Erythroblast (primary cell): ENCODE measurements at places on chromosomes 1 and 21.

GRCh38 chr1:187051618-187052232, 223.0 kb downstream of the PLA2G4A start:
- DNase-seq: peak; percentile 66

- no peak for DNase-seq
Observed at GRCh38 chr1:106836708-106837107, 219.8 kb upstream of the PRMT6 start.

GRCh38 chr21:25390701-25391100, 216.6 kb downstream of the MRPL39 start:
- no peak for DNase-seq

DNA sequence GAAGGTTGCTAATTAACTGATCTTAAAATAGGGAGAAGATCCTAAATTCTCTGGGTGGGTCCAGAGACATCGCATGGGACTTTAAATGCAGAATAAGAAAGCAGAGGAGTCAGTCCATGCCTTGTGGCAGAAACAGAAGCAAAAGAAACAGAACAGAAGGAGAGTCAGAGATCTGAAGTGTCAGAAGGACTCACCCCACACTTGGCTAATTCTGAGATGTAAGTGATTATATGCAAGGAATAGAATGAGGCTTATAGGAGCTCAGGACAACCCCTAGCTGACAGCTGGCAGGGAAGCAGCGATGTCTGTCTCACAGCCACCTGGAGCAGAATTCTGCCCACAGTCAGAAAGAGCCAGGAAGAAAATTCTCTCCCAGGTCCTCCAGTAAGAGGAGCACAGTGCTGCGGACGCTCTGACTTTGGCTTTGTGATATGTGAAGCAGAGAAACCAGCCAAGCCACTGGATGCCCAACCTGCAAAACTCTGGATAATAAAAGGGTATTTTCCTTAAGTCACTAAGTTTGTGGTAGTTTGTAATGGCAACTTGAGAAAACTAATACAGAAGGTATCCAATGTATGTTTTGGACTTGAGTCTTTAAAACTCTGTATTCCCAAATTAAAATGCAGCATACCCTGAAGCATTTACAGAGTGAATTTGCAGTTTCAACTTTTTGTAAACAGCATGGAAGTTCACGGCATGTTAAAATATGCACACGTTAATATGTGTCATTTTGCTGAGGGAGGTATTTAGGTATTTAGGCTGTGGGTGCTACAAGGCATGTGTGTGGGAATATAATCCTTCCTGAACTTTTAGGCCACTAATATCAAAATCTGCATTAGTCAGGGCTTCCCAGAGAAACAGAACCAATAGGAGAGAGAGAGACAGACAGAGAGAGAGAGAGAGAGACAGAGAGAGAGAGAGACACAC, 388.5 kb downstream of the PCP4 start:
- no peak for DNase-seq

- DNase-seq: peak; percentile 71
Observed at GRCh38 chr1:6785728-6786505, 663 bp downstream of the CAMTA1 start.

DNA sequence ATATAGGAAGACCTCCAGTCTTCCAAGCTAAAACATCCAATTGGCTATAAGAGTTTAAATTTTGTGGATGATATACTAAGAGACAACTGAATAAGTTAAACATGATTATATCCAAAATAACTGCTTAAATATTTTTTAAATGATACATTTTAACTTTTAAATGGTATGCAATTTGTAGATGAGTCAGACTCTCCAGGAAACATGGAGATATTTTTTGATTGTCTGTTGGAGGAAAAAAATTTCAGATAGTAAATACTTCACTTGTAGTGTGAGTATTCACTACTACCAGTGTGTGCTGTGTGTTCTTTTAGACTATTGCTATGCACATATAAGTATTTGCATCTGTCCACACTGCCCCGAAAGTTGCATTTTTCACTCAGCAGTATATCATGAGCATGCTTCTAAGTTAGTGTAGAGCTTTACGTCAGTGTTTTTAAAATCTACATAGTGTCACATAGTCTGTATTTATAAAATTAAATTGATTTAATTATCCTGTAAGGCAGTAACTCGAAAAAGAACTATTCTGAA, 91.1 kb downstream of the USP25 start:
- DNase-seq: no peak
